Osteoblast (primary cell): ENCODE measurements at places on chromosomes 3 and 15. TPM values are rescaled to one million over a fixed set of nuclear protein-coding genes. Genes with fewer than 3 reads are reported as not detected.

- no peak for DNase-seq
These were observed 24.1 kb upstream of the MITF start for GRCh38 chr3:69715204-69715603.

DNA sequence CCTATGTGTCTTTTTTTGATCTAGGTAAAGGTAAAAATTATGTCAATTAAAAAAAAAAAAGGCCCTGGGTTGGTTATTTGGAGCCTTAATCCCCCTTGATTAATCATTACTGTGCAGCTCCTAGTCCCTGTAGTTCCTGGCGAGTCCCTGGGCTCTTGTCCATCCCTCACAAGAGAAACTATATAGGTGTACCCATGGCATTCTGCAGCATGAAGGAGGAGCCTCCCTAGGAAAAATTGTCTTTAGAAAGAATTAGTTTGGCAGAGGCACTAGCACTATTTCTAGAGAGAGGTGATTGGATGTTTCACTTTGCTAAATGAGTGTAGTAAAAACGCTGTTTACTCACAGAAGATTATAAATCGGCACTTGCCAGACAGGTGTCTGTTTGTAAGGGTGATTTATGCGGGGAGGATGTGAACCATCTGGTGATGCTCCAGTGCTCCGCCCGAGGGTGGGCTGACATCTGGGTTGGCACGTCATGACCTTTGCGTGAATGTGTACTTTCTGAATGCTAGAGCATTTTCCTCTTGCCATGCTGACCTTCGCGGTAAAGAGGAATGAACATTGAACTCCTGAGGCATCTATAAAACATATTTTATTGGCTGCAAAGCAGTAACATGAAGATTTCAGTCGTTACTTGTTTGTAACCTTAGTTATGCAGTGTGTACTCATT, 12.6 kb downstream of the PLCL2 start:
- DNase-seq = peak; percentile 59

DCLK3 gene
- total RNA-seq = under 0.01 TPM in 2 replicates

GRCh38 chr3:64379221-64379620, 154.0 kb upstream of the PRICKLE2 start:
- DNase-seq = no peak

- DNase-seq = no peak
These were observed 134.1 kb upstream of the ARPP21 start for GRCh38 chr3:35505181-35505580.
